ENCODE measurements at places on chromosomes 2 and 18.

DNA sequence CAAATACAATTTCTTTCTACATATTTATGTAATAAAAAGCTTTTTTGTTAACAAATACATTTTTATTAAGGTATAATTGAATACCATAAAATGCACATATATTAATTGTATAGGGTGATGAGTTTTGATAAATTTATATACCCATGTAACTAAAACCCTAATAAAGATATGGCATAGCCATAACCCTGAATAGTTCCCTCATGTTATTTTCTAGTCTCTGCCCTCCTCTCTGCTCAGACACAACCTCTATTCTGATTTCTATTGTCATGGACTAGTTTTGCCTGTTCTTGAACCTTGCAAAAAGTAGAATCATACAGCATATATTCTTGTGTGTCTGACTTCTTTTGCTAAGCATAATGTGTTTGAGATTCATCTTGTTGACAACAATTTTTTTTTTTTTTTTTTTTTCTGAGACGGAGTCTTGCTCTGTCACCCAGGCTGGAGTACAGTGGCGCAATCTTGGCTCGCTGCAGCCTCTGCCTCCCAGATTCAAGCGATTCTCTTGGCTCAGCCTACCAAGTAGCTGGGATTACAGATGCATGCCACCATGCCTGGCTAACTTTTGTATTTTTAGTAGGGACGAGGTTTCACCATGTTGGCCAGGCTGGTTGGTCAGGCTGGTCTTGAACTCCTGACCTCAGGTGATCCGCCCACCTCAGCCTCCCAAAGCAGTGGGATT is 38.6 kb upstream of the ZNF512 start:
- DNase-seq: no peak

- DNase-seq: no peak
Observed at GRCh38 chr2:73701968-73702665, 35.0 kb downstream of the TPRKB start.

DNA sequence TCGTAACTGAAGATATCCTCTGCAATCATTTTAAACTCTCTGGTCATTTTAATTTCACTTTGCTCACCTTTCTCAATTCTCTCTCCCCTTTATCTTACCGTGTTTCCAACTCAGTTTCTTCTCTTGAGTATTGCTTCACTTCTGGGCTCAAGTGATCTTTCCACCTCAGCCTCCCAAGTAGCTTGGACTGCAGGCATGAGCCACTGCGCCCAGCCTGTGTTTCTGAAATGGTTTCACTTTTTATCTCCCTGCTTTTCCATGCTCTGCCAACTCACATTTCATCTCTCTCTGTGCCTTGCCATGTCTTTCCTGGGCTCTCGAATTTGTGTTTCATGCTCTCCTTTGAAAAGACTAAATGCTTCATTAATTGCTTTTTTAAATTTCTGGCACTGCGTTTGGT is 30.5 kb upstream of the TMEM131 start:
- DNase-seq: no peak

- DNase-seq: no peak
Observed at GRCh38 chr2:74700643-74701372, 46.8 kb downstream of the SEMA4F start.

GRCh38 chr2:148167241-148167766 is 146.4 kb downstream of the MBD5 start:
- DNase-seq: no peak

Data from CD4-positive, alpha-beta T cell treated with Interleukin-12 subunit alpha and Interleukin-12 subunit beta, for 1 hour (primary cell).